ENCODE measurements at places on chromosomes 13 and 19. TPM values are rescaled to one million over a fixed set of nuclear protein-coding genes. Genes with fewer than 3 reads are reported as not detected.

DNA sequence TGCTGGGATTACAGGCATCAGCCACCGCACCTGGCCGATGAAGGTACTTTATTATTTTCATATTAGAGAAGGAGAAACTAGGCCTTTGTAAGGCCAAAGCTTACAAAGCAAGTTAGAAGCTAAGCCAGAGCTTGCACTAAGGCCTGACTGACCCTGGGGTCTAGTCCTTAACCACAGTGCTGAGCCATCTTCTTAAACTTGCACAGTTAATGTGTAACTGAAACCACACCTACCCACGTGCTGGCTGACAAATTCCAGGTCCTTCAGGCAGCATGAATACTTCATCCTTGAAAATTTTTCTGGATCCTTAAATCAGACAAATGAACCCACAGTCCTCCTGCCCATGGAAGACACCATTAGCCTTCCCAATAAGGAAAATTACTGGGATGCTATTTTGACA, 880.6 kb downstream of the UQCRFS1 start:
- no peak for DNase-seq

- DNase-seq: peak; percentile 57
These were observed 47.4 kb upstream of the TMTC4 start for GRCh38 chr13:100721885-100722512.

GRCh38 chr19:35048911-35049411, 7.4 kb downstream of the HPN start:
- DNase-seq: peak; percentile 81

JAK3 gene
- total RNA-seq: 4.6 TPM

RGS9BP gene
- 7.8 TPM for total RNA-seq
